NCI-H2171 treated with DMSO at 0.1 percent for 48 hours (cell line): ENCODE measurements at places on chromosomes 3 and 15.

- DNase-seq: no peak
These were observed 630 bp downstream of the SNRK start for GRCh38 chr3:43286841-43287499.

GRCh38 chr3:195863121-195864061 is 45.0 kb downstream of the TNK2 start:
- no peak for DNase-seq

- DNase-seq: no peak
These were observed 796.8 kb downstream of the AGBL1 start for GRCh38 chr15:86876387-86876944.

GRCh38 chr3:74345701-74346100 is 268.8 kb downstream of the CNTN3 start:
- no peak for DNase-seq

- no peak for DNase-seq
These were observed 108.0 kb downstream of the SERPINI1 start for GRCh38 chr3:167843481-167843880.

DNA sequence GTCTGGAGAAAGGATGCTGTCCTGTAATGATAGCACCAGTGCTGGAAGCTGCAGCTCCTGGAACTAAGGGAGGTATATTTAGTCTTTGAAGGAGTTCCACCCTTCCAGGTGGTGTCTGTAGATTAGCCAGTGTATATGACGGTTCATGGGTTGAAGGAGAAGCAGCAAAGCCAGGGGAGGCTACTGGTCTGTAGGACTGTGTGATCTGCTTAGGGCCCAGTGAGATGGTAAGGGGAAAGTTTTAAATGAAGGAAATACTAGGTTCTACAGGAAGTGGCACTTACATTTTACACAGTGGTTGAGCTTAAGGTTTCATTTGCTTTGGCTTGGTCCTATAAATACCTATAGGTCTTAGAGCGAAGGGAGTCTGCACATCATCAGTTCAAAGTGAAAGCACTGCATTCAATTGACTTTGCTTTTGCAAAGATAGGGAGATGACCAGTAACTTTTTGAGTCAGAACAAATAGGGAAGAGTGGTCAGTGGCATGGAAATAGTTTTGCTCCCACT is 5.6 kb downstream of the SLC25A38 start:
- no peak for DNase-seq

- no peak for DNase-seq
These were observed 86.4 kb upstream of the ALDH1L1 start for GRCh38 chr3:126266850-126267168.

GRCh38 chr3:195508185-195508584 is 34.9 kb downstream of the PPP1R2 start:
- DNase-seq: no peak

DNA sequence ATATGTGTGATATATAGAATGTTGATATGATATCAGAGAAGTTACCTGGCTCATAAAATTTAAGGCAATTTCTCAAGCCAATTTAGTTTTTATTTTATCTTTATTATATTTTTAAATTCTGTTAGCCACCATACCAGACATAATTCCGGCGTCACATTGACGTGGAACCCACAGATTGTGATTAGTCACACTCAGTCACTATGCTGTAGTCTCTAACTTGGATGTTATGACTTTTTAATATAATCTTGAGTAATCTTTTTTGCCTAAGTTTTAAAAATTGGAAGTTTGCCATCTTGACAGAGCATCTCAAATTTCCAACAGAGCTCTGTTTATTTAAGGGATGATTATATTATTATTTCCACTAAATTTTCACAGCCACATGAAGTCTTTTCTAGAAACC is 9.7 kb upstream of the DCLK3 start:
- DNase-seq: no peak

DNA sequence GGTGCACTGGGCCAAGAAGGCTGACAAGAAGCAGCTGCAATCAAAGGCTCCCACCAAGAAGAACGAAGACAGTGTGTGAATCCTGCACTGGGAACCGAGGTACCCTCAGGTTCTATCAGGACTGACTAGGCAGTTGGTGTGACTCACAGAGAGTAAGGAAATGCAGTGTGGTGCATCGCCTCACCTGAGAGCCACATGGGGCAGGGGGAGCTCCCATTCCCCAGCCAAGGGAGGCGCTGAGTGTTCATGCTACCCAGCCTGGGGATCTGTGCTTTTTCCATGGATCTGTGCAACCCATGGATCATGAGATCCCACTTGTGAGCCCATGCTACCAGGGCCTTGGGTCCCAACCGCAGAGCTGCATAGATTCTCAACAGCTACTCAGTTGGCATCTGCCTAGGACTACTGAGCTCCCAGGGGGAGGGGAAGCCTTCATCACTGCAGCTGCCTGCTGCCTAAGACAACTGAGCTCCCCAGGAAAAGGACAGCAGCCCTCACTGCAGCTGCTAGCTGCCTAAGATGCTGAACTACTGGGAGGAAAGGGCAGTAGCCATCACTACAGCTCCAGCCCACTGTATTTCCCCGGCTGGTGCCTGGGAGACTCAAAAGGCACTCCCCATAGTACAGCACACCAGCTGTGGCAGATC is 6.9 kb upstream of the PLSCR2 start:
- no peak for DNase-seq

DNA sequence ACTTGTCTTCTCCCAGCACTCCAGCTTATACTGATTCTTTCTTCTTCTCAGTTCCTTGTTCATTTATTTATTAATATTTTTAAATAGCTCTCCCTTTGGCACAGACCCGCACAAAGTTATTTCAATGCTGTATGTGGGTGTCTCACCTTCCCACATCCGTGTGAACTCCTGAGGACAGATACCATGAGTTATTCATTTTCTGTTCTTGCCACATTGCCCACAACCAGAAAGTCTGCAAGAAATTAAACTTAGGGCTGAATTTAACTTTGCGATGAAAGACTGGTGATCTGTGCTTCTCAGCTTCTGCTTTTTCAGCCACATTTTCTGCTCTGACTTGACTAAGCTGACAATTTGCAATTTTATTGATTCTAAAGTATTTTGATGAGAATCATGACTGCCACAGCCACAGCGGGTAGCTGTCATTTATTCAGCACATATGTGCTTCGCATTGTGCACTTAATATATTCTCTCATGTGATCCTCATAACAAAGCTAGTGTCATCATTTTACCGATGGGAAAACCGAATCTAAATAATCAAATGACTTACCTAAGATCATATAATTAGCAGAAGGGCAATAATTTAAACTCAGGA is 569.8 kb downstream of the EDEM1 start:
- DNase-seq: no peak

GRCh38 chr3:109152320-109152719 is 15.8 kb downstream of the C3orf85 start:
- DNase-seq: no peak

DNA sequence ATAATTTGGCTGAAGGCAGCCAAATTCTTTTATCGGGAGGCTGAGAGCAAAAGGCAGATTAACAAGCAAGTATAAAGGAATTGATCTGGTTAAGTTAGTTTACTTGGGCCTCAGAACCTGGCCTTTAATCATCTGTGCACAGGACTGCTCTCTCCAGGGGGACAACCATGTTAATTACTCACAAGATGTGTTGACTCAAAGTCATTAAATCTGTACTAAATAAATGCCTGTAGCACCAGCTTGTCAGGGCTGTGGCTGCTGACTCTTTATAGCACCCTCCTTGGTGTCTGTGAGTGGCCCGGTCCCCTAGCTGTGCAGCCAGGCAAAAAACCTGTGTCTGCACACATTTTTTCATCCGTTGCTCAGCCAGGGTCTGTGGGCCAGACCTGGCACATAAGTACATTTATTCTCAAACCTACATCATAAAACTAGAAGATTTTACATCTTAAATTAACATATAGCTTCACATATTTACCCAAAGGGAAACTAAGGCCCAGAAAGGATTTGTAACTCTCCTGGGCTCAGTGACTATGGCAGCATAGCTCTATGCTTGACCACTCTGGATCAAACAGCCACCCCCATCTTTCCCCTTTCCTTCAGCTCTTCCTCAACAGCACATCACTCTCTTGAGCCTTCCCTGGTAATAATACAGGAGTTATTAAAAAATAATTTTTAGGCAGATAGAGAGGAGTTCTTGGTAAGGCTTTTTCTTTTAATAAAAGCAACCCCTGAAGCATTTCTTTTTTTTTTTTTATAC is 51.4 kb downstream of the NCEH1 start:
- DNase-seq: no peak

- DNase-seq: peak; percentile 78
These were observed 73.9 kb downstream of the CPN2 start for GRCh38 chr3:194277104-194277785.

DNA sequence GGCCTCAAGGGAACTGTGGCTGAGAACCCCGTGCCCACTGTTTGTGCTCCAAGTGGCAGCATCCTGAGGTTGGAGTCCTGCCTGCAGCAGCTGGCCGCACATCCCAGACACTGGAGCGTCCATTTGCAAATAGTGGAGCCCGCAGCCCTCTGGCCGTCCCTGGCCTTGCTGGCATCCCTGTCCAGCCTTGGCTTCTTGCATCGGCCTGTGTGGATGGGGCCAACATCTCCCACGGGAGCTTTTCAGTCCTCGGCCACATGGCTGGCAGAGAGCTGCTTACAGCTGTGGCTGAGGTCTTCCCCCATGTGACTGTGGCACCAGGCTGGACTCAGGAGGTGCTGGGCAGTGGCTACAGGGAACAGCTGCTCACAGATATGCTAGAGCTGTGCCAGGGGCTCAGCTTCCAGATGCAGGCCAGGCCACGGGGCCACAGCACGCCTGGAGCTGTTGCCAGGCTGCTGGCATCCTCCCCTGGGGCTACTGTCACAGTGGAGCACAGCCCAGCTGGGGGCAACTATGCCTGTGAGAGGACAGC is 71.2 kb downstream of the FAM43A start:
- no peak for DNase-seq

DNA sequence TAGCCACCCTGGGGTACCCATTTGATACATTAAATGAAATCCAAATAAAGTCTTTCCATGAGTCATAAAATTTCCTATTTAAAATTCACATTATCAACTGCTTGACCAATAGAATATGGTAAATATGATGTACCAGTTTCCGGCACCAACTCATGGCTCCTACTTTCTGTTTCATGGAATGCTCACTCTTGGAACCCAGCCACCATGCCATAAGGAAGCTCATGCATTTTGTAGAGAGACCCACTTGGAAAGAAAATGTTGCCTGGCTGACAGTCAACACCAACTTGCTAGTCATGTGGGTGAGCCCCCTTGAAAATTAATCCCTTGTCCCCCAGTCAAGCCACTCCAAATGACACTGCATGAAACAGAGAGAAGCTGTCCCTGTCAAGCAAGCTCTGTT is 57.2 kb downstream of the WWTR1 start:
- no peak for DNase-seq

GRCh38 chr3:25897019-25897418 is 107.1 kb downstream of the OXSM start:
- no peak for DNase-seq

GRCh38 chr3:171178714-171179113 is 152.2 kb upstream of the SLC2A2 start:
- no peak for DNase-seq

DNA sequence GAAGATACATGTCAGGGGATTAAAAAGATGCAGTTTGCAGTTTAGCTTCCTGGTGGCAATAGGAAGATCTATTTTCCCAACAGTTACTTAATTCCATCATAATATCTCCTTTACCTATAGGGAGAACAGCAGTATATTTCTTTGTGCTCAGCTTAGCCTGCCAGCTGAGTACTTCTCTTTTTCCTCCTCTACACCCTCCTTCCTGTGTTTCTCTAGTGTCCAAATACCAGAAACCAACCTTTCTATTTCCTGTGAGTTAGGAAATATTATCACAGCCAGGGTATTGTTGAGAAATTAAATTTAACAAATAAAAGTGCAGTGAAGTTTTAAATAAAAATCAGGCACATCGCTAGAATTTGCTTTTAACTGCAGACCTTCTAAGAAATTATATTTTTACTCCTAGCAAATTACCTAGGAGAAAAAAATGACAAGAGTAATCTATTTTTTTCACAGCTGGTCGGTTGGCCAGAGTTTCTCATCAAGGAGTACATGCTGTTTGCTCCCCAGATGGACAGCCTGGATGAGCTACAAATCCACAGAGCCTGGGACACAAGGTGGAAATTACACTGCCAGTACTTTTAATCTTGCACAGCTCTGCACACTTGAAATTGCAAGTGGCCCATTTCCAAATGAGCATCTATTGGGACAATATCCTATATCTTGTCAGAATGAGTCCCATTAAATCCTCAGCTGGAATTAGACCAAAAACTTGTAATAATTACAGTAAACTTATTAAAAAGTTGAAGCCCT is 185.2 kb upstream of the CFAP20DC start:
- no peak for DNase-seq

DNA sequence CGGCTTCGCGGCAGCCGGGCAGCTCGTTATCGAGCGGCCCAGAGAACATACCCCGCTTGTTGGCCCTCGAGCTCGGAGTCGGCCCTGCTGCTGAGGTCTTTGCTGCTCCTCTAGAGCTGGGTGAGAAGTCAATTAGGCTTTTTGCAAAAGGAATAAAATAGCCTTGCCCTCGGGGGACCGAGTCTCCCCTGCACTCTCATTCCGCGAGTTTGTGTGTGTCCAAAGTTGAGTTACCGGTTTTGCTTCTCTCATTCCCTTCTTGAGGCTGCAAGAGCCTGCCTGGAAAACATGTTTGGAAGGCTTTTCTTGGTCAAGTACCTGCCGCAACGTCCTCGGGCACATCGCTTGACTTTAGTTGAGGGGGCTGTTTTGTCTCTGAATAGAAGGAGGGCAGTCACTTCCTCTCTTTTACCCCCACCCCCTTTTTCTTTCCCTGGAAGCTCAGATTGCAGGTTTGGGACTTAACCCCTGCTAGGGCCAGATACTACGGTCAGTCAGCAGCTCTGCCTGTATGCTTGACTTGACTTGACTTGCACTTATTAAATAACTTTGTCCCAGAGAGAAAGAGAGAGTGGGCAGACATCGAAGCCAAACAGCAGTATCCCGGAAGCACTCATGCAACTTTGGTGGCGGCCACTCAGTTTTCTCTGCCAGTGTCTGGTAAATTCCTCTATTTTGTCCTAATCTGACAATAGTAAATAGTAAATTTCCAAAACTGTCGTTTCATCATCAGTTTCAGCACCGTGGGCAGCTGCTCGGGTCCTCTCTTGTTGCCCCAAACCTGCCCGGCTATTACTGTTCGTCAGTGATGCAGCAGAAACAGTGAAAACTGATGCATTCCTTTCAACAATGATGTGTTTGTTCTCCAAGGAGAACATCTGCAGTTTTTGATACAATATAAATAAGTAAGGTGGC is 609 bp downstream of the RNF13 start:
- DNase-seq: peak; percentile 32

- no peak for DNase-seq
These were observed 86.1 kb upstream of the NTRK3 start for GRCh38 chr15:88342666-88343065.

DNA sequence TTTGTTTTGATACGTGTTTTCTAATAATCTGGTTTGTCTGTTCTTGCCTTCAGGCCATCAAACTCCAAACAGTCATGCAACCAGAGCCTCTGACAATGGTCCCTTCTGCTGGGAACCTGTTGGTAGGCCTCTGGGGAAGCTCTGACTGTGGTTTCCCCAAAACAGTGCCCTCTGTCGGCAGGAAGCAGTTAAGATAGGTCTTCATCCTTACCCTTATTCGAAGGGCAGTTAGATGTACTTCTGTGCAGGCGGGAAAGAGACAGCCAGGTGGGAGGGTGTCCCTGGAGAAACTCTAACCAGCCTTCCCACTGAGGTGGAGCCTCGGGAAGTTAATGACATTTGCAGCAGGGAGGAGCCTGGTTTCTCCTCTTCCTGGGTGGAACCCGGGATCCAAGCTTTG is 81.6 kb upstream of the CHMP2B start:
- DNase-seq: no peak

- no peak for DNase-seq
These were observed 155.2 kb downstream of the FAM43A start for GRCh38 chr3:194840661-194841514.

- DNase-seq: no peak
These were observed 5.2 kb downstream of the ESYT3 start for GRCh38 chr3:138439646-138440045.

GRCh38 chr3:181917027-181917426 is 205.3 kb downstream of the SOX2 start:
- DNase-seq: no peak
